ENCODE measurements at places on chromosomes 6 and 20.

DNA sequence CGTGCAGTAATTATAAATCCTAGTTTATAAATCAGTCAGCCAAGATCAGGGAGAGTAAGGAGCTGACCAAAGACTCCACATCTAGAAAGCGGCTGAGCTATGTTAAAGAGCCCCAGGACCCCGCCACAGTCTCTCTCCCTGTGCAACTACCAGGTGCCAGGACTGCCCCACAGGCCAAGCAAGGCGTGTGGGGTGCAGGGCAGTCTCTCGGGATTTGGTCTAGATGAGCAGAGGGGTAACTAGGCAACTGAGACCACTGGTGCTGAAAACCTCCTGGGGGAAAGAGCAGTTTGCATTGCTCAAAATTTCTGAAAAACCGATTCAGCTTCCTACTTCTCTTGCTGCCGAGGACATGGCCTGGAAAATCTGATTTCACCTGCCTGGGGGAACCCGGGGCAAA is 10.4 kb downstream of the PMEPA1 start:
- DNase-seq: no peak

GRCh38 chr6:138201836-138202235 is 16.5 kb downstream of the PBOV1 start:
- no peak for DNase-seq

- DNase-seq: no peak
These were observed 55.6 kb downstream of the ADTRP start for GRCh38 chr6:11722805-11723631.

DNA sequence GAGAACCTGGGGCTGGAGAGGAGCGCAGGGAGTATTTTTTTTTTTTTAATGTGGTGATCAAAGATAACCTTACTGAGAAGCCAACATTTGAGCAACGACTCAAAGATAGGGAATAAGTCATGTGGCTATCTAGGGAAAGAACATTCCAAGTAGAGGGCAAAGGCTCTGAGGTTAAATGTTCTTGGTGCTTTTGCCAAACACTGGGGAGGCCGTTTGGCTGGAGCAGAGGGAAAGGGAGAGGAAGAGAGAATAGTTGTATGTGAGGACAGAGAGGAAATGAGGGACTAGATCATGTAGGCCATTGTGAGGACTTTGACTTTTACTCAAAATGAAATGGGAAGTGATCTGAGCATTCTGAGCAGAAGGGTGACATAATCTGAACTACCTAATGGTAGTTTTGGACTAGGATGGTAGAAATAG is 27.8 kb downstream of the ACSS2 start:
- no peak for DNase-seq

DNA sequence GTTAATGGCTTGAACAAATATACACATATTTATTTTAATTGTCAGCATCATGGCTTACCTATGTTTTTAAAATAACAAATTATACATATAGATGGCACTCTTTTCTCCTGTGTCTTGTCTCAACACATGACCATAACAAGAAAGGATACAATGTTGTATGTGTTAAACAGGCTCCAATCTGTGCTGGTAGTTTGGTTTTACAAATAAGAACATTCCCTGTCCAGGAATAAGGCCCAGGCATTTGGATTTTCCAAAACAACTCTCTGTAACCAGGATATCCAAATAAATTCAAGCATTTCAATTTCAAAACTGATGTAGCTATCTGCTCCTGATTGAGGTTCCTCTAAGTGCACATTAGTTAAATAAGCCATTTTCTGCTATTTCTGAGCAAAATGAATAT is 17.1 kb downstream of the METTL24 start:
- no peak for DNase-seq

- DNase-seq: no peak
These were observed 9.5 kb downstream of the NCR2 start for GRCh38 chr6:41344876-41345275.

DNA sequence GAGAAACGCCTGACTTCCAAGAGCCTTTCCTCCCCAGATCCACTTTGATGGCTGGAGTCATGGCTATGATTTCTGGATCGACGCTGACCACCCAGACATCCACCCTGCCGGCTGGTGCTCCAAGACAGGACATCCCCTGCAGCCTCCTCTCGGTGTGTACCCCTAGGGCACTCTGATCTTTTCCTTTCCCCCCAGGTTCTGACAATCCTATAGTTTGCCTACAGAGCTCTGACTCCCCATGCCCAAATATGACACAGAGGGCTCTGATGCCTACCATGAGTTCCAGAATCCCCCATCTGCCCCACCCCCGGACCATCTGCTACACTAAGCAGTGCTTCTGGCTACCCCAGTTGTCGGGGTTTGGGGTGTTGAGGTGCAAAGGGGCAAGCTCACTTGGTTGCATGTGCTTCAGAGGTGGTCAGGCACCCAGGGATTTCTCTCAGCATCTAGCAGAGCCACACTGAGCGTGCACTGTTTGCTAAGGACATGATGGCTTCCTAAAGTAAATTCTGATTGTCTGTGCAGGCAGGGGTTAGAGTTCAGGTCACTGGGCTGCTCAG is 24.0 kb upstream of the SGK2 start:
- peak; percentile 17 for DNase-seq

GRCh38 chr6:13409991-13410390 is 77.4 kb downstream of the GFOD1 start:
- DNase-seq: no peak

DNA sequence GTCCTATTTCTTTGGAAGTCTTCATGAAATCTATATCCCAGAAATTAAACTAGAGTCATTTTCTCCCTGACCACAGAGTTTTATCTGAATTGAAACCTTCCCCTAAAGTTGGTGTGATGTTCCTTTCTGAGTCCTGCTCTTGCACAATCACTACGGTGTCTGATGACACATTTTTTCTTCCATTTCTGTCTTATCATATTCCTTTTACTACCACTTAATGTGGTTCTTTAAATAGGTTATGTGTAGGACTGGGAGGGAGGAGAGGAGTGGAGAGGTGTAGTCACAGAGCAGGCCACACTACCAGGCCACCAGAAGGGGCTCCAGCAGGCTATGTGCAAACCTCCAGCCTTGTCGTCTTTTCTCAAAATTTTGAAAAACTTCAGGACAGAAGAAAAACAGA is 39.7 kb upstream of the ATXN1 start:
- no peak for DNase-seq

DNA sequence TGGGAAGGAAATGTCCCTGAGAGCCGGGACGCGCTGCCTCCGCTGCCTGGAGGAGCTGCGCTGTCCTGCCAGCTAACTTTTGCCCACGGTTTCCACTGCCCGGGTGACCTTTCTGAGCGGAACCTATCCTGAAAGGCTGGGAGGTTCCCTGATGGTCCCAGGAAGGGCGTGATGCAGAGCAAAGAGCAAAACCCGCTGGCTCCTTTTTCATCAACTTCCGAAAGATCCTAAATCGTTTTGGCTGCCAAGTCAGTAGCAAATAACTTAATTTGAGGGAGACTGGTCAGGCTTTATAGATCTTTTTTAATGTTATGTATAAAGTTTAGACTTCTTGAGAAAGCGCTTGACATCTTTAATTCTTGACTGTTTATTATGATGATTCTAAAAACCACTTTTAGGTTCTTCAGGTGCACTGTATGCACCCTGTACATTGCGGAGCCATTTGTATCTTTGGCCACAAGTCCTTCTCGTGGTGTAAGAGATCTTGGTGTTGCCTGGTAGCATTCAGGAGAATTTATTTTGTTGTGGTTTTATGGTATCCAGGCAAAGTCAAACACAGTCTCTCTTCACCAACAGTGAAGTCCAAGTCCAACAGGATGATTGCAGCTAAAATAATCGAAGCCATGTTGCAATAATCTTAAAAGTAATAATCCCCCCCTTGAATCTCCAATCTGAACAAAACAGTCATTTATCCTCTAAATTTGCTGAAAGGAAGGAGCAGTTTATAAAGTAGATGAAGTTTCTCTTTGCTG is at the start of gene SYNE1:
Gene SYNE1, minus strand, starts transcription at position 67 of the 752 bp plus-strand sequence. CDS start 9,031 bp downstream, outside the sequence.
- DNase-seq: no peak

GRCh38 chr6:44246663-44247337 is at the start of gene HSP90AB1:
HSP90AB1 (plus strand) TSS chr6:44247101; CDS start chr6:44248630, 1,529 bp downstream.
- peak; percentile 98 for DNase-seq

DNA sequence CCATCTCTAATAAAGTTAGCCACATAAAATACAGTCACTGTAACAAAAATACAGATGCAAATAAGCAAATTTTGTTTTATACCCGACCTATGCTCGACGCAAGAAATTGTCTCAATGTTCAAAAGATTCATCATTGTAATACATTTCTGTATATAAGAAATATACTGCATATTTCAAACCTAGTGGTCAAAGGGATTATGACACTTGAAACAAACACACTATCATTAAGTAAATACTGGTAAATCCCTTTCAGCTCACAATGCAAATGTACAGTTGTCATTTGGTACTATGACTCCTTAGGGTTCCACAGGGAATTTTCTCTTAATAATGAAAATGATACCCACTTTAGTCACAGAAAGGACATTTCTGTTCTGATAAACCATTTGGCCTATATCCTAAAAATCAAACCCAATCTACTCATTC is 2.2 kb downstream of the HIVEP2 start:
- no peak for DNase-seq

DNA sequence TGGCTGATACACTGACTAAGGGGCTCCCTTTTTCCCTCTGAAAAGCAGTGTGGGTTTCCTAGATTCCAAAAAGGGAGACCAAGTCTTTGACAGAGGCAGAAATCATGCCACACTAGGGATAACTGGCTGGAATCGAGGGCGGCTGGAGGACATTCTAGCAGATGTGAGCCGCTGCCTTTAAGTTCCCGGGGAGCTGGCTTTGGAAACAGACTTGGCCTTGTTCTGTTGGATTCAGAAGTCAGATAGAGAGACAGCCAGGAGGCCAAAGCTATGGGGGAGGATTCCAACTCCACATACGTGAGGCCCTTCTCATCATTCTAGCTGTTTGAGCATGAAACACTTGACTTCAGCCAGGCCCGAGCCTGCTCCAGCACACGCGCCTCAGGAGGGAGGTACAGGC is 109.9 kb upstream of the FOXC1 start:
- no peak for DNase-seq

- DNase-seq: no peak
These were observed 67.6 kb downstream of the FYN start for GRCh38 chr6:111805511-111806164.

- DNase-seq: no peak
These were observed 66.4 kb upstream of the KCNG1 start for GRCh38 chr20:51089272-51089781.

DNA sequence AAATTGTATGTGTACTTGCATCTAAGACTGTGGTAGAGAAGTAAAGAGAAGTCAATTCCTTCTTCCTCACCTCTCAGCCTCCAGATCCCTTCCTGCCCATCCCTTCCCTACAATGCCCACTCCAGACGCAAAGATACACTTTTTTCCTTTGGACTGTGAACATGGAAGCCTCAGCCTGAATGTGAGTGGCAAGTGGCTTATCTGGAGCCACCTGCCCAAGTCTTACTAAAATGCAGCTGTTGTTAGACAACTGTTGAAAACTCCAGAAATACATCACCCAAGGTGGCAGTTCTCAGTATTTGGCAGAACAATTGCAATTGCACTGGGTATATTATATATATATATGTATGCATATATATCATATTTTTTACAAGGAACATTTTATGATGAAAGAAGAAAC is 7.5 kb downstream of the VGLL2 start:
- no peak for DNase-seq

DNA sequence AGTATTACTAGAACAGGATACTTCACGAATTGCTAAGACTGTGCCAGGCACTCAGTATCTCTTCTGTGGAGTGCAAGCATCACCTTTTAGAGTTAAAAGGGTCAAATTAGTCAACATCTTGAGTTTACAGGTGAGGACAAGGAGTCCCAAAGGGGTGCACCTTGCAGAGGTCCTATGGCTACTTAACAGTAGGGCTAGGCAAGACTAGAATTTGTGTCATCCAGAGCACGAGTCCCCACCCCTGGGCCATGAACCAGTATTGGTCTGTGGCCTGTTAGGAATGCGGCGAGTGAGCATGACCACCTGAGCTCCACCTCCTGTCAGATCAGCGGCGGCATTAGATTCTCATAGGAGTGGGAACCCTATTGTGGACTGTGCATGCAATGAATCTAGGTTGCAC is 10.5 kb upstream of the DSTN start:
- no peak for DNase-seq

GRCh38 chr6:14194483-14194882 is 76.9 kb downstream of the CD83 start:
- DNase-seq: no peak

DNA sequence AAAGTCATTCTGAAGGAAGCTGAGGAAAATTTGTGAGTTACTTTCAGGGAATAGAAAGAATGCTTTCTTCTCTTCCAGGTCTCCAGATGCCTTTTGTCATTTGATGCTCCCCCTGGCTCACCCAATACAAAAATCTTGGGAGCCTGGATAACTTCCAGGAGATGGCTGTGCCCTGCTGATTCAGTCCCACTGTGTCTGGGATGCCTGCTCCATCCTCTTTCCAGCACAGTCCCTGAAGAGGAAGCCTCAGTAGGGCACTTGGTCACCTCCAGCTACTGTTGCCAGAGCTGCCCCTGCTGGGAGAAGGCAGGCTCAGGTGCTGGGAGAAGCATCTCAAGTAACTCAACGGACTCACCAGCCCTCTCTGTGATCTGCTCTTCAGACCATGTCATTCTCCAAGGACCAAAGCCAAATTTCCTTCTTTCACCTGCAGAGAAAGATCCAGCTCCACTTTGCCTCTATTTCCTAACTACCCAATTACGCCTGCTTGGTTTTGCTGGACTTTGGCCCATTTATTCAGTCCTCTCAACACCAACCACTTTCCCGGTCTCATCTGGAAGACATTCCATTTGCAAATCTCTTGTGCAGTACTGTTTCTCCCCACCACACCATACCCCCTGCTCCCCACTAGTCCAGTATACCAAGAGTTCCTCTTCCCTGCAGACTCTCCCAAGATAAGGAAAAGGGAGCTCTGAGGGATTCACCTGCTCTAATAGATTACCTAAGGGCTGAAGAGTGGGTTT is 53.3 kb downstream of the SLC23A2 start:
- DNase-seq: no peak

DNA sequence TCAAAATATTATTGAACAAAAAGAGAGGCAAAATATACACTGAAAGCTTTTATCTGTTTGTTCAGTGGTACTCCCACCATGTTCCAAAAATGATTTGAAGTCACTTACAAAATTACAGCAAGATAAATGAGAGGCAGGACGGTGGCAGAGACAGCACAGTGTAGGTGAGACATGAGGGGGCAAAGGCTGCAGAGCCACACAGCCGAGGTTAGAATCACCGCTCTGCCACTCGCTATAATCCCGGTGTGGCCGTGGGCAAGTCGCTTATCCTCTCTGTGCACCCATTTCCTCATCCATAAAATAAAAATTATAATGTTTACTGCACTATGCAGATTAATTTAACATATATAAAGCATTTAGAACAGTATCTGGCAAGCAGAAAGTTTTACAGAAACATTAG is 140.1 kb upstream of the BEND6 start:
- no peak for DNase-seq

- DNase-seq: no peak
These were observed 422.5 kb upstream of the RGS17 start for GRCh38 chr6:153553627-153554026.

Measured in suprapubic skin (tissue), 4 donors.